ENCODE measurements at places on chromosomes 1 and 21.

DNA sequence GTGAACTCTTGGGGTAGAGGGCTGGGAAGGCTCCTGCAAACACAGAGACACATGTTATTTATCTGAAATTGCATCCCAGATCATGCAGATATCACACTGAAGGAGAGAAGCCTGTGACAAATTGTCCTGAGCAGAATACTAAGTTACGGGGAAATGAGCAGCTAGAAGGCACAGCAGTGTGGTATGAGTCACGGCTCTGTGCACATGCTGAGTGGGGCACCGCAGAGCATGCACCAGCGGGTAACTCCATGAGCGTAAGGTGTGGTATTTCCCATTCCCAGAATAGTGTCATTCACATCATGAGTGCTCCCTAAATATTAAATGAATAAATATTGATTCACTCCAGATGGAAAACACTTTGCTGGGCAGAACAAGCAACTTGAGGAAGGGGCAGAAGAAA is 21.3 kb upstream of the FCRL2 start:
- no peak for DNase-seq

GRCh38 chr1:202812176-202813026 is 1.6 kb downstream of the PCAT6 start:
- DNase-seq: no peak

DNA sequence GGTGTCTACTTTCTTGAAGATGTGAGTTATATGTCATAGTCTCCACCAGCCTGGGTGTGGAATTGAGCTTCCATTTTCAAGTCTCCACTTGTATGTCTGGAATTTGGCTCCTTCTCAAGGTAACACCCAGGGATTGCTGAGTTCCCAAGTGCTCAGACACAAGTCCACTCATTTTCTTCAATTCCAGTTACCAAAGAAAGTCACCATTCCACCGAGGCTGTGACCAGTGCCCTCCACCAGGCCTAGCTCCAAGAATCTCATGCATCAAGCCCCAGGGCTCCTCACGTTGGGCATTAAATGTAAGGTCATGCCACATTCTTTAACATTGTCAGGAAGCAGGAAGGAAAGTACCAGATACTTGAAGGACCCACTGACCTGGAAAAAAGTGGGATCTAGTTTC is 2.4 kb upstream of the RAB4A start:
- DNase-seq: no peak

GRCh38 chr1:151692226-151692625 is 24.4 kb downstream of the CELF3 start:
- DNase-seq: no peak

GRCh38 chr1:98188774-98189173 is 267.9 kb upstream of the DPYD start:
- no peak for DNase-seq

GRCh38 chr1:93999840-94000415 is 90.7 kb upstream of the GCLM start:
- no peak for DNase-seq

DNA sequence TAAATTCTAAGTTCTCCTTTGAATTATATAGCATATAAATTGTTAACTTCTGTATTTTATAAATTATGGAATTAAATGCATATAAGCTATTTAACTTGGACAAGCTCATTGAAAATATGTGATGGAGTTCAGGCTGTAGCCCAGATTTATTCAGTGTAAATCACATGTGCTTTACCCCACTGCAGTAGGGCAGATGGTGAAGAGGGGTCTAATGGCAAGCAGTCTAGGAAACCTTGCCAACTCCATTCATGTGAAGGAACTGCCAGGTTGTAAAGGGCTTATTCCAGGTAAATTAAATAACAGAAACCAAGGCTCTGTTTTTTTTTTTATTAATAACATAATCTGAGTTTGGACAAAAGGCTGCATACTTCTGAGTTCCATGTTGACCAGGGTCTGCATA is 243.2 kb downstream of the NCAM2 start:
- DNase-seq: no peak

- DNase-seq: no peak
Observed at GRCh38 chr21:45513003-45513717, 29.1 kb downstream of the SLC19A1 start.

GRCh38 chr1:215557992-215558626 is 9.0 kb upstream of the KCTD3 start:
- no peak for DNase-seq

GRCh38 chr1:53270873-53271272 is 32.6 kb upstream of the MAGOH start:
- no peak for DNase-seq

- DNase-seq: no peak
Observed at GRCh38 chr1:43951021-43951985, 4.6 kb downstream of the IPO13 start.

- no peak for DNase-seq
Observed at GRCh38 chr1:20729155-20729931, 3.2 kb downstream of the SH2D5 start.

DNA sequence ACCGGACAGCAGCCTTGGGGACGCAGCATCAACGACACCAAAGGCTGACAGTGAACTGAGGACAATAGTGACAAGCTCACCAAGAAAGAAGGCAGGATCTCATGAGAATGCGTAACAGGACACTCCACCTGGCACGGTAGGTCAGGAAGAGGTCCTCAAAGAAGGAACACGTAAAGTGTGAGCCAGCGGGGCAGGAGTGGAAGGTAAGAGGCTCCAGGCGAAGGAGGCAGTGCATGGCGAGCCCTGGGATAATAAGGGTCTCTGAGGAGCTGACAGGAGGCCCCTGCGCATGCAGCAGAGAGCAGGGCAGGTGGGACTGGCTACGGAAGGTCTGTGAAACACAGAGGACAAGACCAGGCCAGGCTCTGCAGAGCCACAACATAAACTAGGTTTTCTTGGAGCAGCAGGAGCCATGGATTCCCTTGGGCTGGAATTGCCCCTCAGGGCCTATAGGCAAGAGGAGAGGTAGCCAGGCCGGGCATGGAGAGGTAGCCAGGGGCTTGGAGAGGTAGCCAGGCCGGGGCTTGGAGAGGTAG is 8.2 kb downstream of the LSS start:
- DNase-seq: no peak

DNA sequence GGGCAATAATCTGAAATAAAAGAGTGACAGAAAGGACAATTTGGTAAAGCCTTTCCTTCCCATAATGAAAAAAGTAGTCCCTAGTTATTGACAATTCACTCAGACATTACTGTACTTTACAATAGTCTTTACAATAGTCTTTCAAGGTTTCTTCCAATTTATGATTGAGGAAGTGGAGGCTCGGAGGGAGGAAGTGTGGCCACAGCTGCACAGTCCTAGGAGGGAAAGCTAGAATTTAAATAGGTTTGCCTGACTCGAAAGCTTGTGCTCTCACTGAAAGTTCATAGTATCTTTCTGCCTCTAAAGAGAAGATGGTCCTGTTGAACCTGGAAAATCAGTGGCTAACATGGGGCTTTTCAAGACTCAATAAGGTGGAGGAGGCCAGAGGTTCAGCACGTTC is 203.2 kb downstream of the SDCCAG8 start:
- no peak for DNase-seq

GRCh38 chr1:90359994-90360393 is 357.1 kb downstream of the BARHL2 start:
- DNase-seq: no peak

GRCh38 chr1:182038220-182038619 is 23.3 kb downstream of the ZNF648 start:
- DNase-seq: no peak

- DNase-seq: no peak
Observed at GRCh38 chr1:42981255-42981805, 22.7 kb upstream of the SLC2A1 start.

DNA sequence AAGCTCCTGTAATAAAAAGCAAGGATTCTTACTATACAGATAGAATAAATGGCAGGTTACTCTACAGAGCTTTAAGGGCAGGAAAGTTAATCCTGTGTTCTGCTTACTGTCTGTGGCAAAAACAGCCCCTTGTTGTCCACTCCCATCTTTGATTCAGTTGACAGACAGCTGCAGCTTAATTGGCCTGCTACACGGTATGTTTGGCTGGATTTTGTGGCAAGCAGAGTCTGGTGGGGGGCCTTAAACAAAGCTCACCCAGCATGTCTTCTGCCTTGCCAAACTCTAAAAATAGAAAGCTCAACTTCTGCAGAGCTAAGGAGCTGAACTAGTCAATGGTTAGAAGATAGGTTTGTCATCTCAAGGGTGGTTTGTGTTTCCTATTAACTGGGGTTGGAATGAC is 407.2 kb downstream of the HLX start:
- DNase-seq: no peak

GRCh38 chr21:30336596-30336995 is 898 bp downstream of the KRTAP27-1 start:
- DNase-seq: no peak

GRCh38 chr1:203306965-203307541 is 1.7 kb downstream of the BTG2 start:
- no peak for DNase-seq

DNA sequence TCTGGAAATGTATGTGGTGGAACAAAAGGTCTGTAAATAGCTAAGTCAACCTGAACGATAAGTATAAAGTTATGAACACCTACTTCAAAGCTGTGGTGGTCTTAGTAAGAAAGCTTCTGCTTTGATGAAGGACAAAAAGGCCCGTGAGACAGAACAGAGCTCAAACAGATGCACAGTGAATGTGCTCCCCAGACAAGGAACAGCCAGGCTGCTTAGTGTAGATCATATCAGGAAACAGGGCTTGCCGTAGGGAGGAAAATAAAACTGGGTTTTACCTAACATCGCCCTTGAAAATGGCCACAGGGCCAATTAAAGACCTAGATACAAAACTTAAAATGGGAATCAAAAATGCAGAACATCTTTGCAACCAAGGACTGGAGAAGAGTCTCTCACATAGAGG is 40.2 kb downstream of the PRSS38 start:
- no peak for DNase-seq

GRCh38 chr1:157098519-157098918 is 1.1 kb downstream of the ETV3L start:
- DNase-seq: no peak

GRCh38 chr1:25206201-25206600 is 26.1 kb downstream of the SYF2 start:
- DNase-seq: no peak

DNA sequence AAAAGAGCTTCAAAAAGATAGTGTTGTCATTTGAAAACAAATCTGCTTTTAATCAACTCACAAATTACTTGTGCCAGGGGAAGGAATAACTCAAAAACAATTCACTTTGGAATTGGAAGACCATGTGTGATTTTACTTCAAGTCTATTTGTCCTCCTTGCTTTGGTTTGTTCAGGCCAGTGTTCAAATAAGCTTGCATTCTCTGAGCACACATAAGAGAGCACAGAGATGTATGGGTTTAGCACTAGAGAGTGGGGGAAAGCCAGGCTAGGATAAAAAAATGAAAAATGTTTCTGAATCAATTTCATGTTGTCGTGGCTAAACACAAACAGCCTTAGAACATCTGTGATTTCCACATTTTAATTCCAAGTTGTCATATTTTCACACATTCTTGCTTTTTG is 325.7 kb upstream of the LYPLAL1 start:
- no peak for DNase-seq

GRCh38 chr1:9143250-9143649 is 14.3 kb upstream of the GPR157 start:
- DNase-seq: no peak

DNA sequence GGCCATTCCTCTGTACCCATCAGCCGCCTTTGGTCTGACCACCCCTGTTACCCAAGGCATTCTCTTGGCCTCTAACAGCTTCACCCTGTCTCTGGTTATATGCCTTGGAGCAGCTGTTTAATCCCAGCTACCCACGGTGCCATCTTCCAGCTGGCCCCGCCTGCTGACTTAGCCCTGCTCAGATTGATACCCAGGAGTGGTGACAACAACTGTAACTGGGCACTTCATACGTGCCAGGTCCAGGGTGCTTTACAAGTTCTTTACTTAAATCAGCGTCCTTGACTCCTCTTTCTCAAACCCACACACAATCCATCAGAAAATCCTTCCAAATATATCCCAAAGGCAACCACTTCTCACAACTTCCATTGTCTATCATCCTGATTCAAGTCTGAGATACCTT is 37.2 kb upstream of the HMGB4 start:
- no peak for DNase-seq

DNA sequence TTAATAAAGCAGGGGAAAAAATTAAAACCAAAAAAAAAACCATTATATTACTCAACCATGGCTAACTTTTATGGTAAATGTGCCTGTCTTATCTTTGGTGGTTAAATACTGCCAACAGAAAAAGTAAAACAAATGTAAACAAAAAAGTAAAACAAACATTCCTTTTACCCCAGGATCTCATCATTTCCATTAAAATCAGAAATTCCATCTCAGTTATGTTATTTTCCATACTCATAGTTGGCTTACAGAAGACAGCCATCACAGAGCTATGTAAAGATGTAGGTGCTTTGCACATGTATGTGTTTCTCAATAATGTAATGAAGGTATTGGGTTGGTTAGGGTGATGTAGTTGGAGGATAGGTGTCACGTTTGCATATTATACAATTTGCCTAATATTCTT is 185.0 kb downstream of the KCNK2 start:
- no peak for DNase-seq

GRCh38 chr1:164576291-164577271 is 17.6 kb downstream of the PBX1 start:
- DNase-seq: no peak

- DNase-seq: no peak
Observed at GRCh38 chr1:51340380-51340779, 10.0 kb upstream of the TTC39A start.

GRCh38 chr1:244865028-244865371 is 657 bp upstream of the HNRNPU start:
- no peak for DNase-seq

- peak; percentile 4 for DNase-seq
Observed at GRCh38 chr1:182962554-182963115, 9.7 kb upstream of the SHCBP1L start.

- no peak for DNase-seq
Observed at GRCh38 chr1:203424861-203425662, 50.5 kb upstream of the PRELP start.

GRCh38 chr1:40981691-40982448 is 2.4 kb downstream of the CTPS1 start:
- no peak for DNase-seq

DNA sequence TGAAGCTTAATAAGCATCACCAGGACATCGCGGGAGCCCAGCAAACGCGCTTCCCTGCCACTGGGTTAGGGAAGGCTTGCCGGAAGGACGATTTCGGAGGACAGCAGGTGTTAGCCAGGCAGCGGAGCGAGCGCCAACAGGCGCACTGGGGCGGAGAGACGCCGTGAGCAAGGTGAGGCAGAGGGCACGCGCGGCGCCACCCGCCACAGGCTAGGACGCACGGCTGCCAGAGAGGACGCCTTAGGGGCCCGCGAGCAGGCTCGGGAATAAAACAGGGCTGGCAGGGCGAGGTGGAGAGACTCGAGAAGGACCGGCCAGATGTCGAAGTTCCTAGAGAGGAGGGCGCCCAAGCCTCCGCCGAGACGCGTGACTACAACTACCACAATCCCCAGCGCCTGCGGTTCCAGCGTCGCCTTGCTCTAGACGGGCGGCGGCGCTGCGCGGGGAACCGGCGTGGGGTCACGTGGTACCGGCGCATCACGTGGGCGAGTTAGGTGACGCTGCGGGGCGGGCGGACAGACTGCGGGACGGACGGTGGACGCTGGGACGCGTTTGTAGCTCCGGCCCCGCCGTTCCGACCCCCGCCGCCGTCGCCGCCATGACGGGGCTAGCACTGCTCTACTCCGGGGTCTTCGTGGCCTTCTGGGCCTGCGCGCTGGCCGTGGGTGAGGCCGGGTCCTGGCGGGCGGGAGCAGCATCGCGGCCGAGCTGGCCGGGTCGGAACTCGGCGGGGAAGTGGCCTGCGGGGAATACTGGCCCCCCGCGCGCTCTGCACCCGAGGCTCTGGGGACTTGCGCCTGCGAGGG is at the start of gene ATP6V0B:
TSS of gene ATP6V0B (plus strand) at position 518 of the 806 bp plus-strand sequence. CDS start at position 599, 81 bp downstream.
- peak; percentile 93 for DNase-seq

GRCh38 chr1:24987875-24988557 is 57.9 kb upstream of the RUNX3 start:
- DNase-seq: no peak
